ENCODE measurements at places on chromosomes 6 and 20.

- DNase-seq: no peak
Observed at GRCh38 chr6:79009819-79010218, 68.2 kb downstream of the PHIP start.

DNA sequence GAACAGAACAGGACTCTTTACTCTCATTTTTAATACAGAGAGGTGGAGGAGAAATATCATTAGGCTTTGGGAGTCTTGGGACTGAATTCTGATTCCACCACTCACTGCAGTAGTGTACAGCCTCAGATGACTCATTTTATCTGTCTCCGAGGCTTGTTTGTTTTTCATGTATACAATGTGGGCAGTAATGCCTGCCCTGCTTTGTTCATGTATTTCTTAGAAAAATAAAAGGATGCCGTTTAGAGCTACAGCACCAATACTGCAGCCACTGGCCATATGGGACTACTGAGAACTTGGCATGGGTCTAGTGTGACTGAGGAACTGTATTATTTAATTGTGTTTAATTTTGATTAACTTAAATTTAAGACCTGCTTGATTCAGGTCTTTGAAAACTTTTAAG lies 41.2 kb upstream of the JAG1 start:
- DNase-seq: no peak

GRCh38 chr20:2778602-2779321 lies 21.7 kb downstream of the CPXM1 start:
- DNase-seq: no peak

GRCh38 chr20:13251904-13252297 lies 30.8 kb downstream of the ISM1 start:
- DNase-seq: no peak

- DNase-seq: peak; percentile 39
Observed at GRCh38 chr20:16434062-16434664, 139.1 kb downstream of the KIF16B start.

DNA sequence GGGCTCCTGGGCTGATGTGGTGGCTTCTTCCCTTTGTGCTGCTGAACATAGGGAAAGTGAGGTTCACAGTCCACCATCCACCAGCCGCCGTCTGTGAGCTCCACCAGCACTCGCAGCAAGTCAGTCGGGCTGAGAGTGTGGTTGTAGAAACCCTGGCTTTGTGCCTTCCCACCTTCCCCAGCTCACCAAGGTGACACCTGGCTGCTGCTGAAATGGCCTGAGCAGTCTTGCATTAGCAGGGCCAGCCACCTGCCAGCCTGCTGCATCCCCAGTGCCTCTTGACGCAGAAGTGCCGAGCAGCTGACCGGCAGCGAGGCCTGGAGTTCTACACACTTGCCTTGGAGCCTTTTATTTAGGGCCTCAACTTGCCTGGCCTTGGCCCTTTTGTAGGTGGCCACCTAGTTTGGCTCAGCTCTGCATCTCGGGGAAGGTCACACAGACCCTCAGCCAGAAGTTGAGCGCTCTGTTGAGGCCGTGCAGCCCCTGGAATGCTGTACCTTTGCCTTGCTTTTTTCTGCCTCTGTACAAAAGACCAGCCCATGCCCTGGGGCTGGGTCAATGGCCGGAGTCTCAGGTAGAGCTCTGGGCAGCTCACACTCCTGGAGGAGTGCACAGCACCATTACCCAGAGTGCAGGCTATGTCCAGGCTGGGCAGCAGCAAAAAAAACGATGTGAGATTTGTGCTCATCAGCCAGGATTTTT lies 76.5 kb downstream of the PTPN1 start:
- DNase-seq: no peak

DNA sequence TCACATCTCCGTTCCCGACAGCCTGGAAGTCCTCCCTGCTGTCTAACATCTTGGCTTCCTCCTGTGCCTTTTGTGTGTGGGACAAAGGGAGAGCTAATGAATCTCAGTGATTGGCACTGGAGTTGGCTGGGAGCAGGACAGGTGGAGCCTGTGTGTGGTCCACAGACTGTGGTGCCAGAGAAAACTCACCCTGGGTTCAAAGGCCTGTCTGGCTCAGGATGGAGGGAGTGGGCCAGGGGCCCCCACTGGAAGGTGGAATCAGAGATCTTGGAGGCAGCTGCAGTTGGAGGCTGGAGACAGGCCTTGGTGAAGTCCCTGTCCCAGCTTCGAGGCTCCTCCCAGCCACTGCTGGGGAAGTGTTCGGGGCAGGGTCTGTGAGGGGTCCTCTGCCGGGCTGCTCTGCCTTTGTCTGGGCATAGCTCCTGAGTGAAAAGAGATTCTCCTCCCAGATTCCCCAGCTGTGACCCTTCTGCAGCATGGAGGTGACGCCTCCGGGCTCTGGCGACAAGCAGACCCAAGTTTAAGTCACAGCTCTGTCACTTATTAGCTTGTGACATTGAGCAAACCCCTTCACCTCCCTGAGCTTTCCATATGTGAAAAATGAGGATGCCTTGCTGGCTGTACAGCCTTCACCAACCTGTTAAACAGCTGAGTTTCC lies 13.9 kb upstream of the ITPR3 start:
- DNase-seq: no peak

DNA sequence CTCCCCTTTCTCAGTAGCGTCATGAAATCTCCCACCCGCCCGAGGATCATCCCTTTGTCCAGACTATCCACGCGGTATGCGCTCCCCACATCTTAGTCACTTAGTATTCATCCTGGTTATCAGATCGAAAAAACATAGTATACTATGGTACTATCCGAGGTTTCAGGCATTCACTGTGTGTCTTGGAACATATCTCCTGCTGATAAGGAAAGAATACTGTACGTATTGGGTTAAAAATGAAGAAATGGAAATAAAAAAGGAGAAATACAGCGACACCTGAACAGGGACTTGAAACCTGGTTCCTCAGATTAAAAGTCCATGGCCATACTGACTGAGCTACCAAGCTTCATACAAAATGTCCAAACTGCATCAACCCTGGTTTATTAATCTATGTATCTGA lies 14.0 kb downstream of the HMGN4 start:
- DNase-seq: no peak

DNA sequence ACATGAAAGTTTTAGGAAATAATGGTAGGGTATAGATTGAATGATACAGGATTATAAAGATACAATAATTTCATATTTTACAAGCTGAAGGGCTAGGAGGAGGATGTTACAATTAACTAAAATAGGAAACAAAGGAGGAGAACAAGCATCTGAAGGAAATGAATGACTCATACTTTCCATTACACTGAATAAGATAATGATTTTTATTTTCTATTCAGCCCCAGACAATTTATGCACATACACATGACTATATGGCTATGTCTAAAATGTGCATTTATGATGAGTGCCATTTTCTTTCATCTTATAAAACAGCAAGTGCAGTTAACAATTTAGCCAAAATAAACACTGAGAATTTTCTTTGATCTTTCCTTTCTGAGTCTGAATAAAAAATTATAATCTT lies 994.6 kb upstream of the ADGRB3 start:
- DNase-seq: no peak

Measured in activated T-cell treated with anti-CD3 and anti-CD28 coated beads, Interleukin-2, amount 50 U/mL, for 72 hours (primary cell).